Activated naive CD8-positive, alpha-beta T cell treated with anti-CD3 and anti-CD28 coated beads, Interleukin-2, amount 10 ng/mL, durations not matched to agents 7 days and 5 days (primary cell): ENCODE measurements at places on chromosomes 5 and 9. TPM values are rescaled to one million over a fixed set of nuclear protein-coding genes. Genes with fewer than 3 reads are reported as not detected.

The C9orf50 gene
- total RNA-seq = not detected

The OTP gene
- not detected for total RNA-seq

DNA sequence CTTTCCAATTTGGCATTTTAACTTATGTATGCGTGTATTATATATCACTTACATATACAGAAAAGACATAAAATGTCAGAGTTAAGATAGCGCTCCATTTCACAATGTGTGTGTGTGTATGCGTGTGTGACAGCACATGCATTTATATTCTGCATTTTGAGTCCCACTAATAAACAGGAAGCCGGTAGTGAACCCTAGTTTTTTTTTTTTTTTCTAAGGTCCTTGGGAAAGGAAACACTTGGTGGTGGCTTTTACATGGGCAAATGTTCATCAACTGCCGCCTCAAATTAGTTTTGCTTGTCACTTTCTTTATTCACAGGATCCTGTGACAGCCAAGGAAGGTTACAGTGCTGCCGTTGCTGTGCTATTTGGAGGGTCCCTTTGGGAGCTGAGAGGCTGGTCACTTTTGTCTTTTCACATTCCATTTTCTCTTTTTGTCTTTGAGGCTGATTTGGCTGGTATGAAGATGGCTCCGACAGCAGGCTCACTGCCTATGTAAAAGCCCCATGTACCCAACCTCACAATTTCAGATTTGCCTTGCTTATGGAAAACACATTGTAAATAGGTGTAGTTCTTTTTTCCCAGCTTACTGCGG, 298.9 kb downstream of the CSNK1G3 start:
- DNase-seq = no peak

DNA sequence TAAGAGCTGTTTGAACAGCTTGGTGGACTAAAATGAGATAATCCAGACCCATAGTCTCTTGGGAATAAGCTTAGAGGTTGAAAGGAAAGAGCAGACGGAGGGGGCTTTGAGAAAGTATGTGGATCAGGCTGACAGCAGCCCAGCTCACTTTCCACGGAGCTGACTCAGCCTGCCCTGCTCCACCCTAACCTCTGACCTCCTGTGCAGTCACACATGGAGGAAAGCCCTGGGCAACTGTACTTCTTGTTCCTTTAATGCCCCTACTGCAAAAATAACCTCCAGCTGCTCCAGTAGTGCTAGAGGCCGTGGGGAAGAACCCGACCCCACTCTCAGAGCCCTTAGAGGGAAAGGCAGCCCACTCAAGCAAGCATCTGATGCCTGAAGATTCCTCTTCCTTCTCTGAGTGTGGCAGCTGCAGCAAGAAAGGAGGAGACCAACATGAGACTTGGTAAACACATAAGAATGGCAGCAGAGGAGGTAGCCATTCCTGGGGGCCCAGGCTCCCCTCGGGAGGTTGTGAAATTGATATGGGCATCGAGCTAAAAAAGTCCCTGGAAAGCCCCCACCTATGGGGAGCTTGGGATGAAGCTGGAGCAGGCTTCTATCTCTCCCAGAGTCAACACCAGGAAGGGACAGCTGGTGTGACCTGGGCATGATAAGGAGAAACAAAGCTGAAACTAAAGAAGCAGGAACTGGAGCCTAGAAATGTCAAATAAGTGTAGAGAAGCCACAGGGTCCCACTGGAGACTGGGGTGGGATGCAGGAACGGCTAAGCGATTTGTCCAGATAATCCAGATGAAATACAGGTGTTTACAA, 204.3 kb downstream of the PIK3R1 start:
- no peak for DNase-seq

The MSX2 gene
- not detected for total RNA-seq

DNA sequence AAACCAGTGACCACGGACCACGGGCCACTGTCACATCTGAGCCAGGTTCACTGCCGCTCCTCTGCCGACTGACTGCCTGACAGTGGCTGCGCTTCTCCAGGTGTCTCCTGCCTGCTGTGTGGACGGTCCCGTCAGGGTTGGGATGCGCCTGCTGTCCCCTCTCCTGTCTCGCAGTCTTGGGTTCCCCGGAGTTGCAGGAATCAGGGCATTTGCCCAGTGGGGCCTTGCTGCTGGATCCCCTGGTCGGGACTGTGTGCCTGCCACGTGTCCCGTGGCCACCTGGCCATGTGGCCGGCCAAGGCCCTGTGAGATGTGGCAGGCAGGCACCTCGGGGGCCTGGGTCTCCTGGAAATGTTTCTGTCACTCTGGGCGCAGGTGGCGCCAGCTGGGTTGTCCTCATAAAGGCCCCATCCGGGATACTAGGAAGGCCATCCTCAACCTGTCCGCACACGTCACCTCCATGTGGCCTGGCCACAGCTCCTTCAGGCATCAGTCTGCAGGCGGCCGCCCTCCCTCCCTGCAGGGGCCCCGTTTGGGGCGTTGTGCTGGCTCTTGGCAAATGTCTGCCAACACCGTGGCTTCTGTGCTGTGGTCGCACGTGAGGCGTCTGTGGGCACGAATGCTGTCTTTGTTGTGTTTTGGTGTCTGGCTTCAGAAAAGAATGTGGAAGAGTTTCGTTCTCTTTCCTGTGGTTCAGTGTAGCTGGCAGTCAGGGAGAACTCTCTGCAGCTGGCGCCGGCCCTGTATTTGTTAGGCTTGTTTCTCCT, 6.4 kb upstream of the TOR4A start:
- DNase-seq = peak; percentile 60

DNA sequence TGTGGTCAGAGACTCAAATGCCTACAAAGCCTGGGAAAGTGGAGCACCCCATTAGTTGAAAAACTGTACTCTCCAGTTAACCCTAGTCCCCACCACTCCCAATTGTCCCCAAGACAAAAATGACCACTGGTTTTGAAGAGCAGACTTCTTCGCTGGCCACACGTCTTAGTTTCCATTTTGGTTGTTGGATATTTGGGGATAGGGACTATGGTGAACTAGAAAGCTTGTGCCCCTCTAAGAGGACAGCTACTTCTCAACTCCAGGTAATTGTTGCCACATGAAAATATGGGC, 109.4 kb upstream of the SPRY4 start:
- DNase-seq = no peak

- peak; percentile 64 for DNase-seq
Measured at GRCh38 chr5:80191991-80192398, 63.9 kb downstream of the SERINC5 start.

DNA sequence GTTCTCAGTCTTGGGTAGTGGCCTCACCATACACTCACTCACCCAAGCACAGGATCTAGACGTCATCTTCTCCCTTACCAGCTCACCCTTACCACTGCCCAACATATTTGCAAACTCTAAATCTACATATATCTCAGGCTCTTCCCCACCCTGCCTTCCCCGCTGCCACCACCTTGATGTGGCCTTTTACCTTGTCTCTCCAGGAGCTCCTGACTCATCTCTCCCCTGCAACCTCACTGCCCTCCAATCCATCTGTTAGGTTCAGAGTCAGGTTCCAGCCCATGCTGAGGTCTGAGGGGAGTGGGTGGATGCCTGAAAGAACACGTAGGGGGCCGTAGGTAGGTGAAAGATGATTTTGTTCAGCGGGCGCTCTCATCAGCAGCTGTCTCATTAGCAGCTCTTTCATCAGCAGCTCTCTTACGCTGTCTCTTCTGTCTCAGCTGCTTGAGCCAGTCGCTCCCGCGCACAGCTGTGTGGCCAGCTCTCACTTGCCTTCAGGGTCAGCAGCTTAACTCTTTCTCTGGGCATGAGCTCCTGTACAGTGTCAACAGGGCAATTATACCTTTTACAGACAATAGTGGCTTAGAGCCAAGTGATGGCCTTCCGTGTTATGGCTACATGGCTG, 23.1 kb upstream of the CKMT2 start:
- no peak for DNase-seq
